ENCODE measurements at places on chromosomes 1 and 21.

GRCh38 chr1:24321126-24321525 lies 2.0 kb downstream of the GRHL3 start:
- DNase-seq: no peak

DNA sequence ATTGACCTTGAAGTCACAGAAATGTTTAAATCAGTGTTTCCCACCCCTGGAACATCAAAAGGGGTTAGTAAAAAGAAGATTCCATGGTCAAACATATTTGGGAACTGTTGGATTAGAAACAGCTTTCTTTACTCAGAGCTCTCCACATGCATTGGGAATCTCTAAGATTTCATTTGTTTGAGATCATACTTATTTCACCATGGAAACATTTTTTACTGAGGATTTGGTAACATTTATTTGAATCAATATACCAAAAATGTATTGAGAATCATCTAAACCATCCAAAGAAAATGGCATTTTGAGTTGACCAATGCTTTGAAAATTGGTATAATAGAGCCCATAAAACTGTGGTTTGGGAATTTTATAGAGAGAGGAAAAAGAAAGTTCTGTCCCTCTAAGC lies 25.3 kb downstream of the NGF start:
- no peak for DNase-seq

DNA sequence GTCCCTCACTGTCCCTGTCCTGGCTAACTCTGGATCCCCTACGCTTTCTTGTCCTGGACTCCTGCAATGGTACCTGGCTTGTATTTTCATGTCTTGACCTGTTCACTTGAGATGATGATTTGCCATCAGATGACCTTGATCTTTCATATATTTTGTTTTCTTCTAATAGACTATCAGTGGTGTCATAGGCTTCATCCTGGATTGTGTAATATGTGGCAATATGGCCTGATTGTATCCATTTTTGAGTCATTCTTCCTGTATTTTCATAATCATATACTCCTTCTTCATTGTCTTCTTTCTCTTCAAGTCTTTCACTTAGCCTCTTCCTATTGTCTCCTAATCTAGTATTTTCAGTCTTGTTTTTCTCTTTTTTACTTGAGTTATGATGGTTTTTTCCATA lies 11.1 kb downstream of the FLG start:
- DNase-seq: no peak

GRCh38 chr1:21212126-21212525 lies 35.4 kb upstream of the EIF4G3 start:
- no peak for DNase-seq

DNA sequence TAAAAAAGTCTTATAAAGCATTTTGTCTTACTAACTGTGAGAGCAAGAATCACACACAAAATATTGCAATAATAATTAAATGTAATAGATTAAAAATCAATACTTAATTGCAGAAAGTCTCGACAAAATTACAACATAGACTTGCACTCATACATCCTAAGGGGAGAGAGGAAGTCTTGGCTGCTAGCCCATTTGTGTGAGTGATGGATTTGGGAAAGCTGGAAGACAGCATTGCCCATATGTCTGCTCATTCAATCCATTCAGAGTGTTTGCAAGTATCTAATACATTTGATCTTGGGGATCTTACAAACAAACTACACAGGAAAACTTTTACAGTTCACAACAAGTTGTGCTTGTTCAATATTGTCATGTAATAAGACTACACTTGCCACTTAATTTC lies 140.5 kb downstream of the COL11A1 start:
- no peak for DNase-seq

- DNase-seq: no peak
Measured at GRCh38 chr1:211343607-211344006, 17.0 kb downstream of the TRAF5 start.
